Body of pancreas (tissue), 4 donors: ENCODE measurements at places on chromosomes 13 and 19. TPM values are rescaled to one million over a fixed set of nuclear protein-coding genes. Genes with fewer than 3 reads are reported as not detected.

DNA sequence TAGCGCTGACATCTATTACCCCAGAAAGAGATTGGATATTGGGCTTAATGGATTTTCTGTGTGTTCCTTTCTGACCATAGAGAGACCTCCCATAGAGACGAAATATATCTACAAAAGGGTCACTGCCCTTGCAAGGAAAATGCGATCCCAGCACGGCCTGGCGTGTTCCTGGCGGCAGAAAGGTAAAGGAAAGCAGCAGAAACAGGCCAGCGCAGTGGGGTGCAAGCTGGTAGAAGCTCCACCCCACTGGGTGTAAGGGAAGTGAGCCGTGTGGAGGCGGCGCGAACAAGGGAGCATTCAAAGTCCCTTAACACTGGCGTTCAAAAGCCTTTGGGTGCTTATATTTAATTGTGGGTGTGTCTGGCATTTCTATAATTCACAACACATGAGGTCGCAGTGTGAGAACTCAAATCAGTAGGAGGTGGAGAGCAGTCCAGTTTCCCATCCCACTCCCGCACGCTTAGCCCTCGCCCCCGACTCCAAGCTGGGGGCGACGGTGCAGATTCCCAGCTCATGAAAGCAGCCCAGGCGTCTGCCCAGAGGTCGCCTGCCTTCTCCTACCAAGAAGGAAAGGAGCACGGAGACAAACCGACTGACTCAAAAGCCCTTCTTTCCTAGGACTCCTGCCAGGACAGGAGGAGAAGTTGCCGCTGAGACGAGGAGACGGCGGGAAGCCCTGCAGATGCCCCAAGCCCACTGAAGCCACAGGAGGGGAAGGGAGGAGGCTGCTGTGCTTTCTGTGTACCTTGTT is 478.4 kb downstream of the FOXO1 start:
- H3K4me1 ChIP-seq: peaks cover 49% of the 10 kb centered on the region
- no peak overlapping the region for H3K27ac ChIP-seq
- no peak for DNase-seq
- no peak overlapping the region for H3K4me3 ChIP-seq
- H3K27me3 ChIP-seq: no peaks in the 10 kb centered on the region

- H3K27ac ChIP-seq: no peak overlapping the region
- DNase-seq: no peak
- no peak overlapping the region for H3K4me3 ChIP-seq
- H3K27me3 ChIP-seq: no peaks in the 10 kb centered on the region
- no peaks in the 10 kb centered on the region for H3K36me3 ChIP-seq
- no peaks in the 10 kb centered on the region for H3K4me1 ChIP-seq
Observed at GRCh38 chr13:37442996-37443395, 155.6 kb downstream of the POSTN start.

GRCh38 chr19:50639121-50640112 is at the start of gene SYT3:
TSS of gene SYT3 (minus strand) at chr19:50639881. CDS start at chr19:50637411, 2,470 bp downstream.
- H3K27ac ChIP-seq: no peak within 1 kb of the TSS
- peak; percentile 52 for DNase-seq
- peak within 1 kb of the TSS; percentile 28 for H3K4me3 ChIP-seq
- H3K4me1 ChIP-seq: peaks cover 12% of the 10 kb centered on the region
- H3K27me3 ChIP-seq: no peaks in the 10 kb centered on the region

GRCh38 chr13:32214071-32214470 is 101.1 kb downstream of the ZAR1L start:
- H3K4me3 ChIP-seq: no peak overlapping the region
- H3K27me3 ChIP-seq: no peaks in the 10 kb centered on the region
- peaks cover 8% of the 10 kb centered on the region for H3K36me3 ChIP-seq
- DNase-seq: no peak

Gene TMEM86B
- total RNA-seq: 3.0 TPM

DNA sequence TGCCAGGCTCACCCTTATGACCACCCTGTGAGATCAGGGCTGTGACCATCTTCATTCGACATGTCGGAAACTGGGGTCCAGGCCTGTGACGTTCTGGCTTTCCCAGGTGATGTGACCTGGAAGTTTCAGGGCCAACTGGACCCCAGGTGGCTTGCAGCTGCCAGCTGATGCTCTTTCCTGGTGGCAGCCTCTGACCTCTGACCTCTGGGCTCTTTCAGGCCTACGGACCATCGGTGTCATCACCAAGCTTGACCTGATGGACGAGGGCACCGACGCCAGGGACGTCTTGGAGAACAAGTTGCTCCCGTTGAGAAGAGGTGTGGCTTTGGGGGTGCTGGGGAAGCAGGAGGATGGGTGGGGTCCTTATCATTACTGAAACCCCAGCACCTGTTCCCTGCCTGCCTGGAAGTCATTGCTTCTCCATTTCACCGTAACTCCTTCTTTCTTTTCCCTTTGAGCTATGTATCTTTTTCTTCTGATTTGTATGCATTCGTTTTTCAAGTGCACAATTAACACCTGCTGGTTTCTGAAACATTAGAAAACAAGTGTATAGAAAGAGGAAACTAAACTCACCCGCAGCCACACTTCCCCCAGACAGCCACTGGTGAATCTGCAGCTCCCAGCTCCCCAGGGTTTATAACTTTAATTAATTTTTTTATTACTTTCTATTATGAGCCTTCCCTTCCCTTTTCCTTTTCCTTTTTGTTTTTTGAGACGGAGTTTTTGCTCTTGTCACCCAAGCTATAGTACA is 58.9 kb downstream of the TMED1 start:
- no peaks in the 10 kb centered on the region for H3K27me3 ChIP-seq
- peaks cover 16% of the 10 kb centered on the region for H3K36me3 ChIP-seq
- DNase-seq: no peak
- no peak overlapping the region for H3K4me3 ChIP-seq

Gene SYCN
- total RNA-seq: 5,793 TPM

Gene LGI4
- 3.9 TPM for total RNA-seq

Gene ERICH6B
- total RNA-seq: not detected

- no peaks in the 10 kb centered on the region for H3K27me3 ChIP-seq
- H3K4me3 ChIP-seq: no peak overlapping the region
- H3K36me3 ChIP-seq: peaks cover 4% of the 10 kb centered on the region
Observed at GRCh38 chr13:99380921-99381645, 73.9 kb upstream of the GPR183 start.

- H3K27me3 ChIP-seq: no peaks in the 10 kb centered on the region
- no peak overlapping the region for H3K4me3 ChIP-seq
- H3K36me3 ChIP-seq: no peaks in the 10 kb centered on the region
- DNase-seq: no peak
- H3K27ac ChIP-seq: no peak overlapping the region
Observed at GRCh38 chr19:51194527-51195315, 30.2 kb upstream of the CD33 start.

- H3K27ac ChIP-seq: no peak overlapping the region
- H3K36me3 ChIP-seq: no peaks in the 10 kb centered on the region
- no peaks in the 10 kb centered on the region for H3K27me3 ChIP-seq
- peaks cover 40% of the 10 kb centered on the region for H3K4me1 ChIP-seq
Observed at GRCh38 chr19:10404888-10405820, 1.8 kb upstream of the CDC37 start.

GRCh38 chr13:31919971-31920726 is 111.4 kb upstream of the FRY start:
- H3K4me1 ChIP-seq: peaks cover 4% of the 10 kb centered on the region
- DNase-seq: no peak
- H3K36me3 ChIP-seq: no peaks in the 10 kb centered on the region
- H3K27me3 ChIP-seq: no peaks in the 10 kb centered on the region
- H3K27ac ChIP-seq: no peak overlapping the region

- no peak overlapping the region for H3K4me3 ChIP-seq
- H3K36me3 ChIP-seq: peaks cover 2% of the 10 kb centered on the region
- no peaks in the 10 kb centered on the region for H3K27me3 ChIP-seq
- H3K4me1 ChIP-seq: peaks cover 23% of the 10 kb centered on the region
Observed at GRCh38 chr19:3608079-3608641, 1.5 kb upstream of the TBXA2R start.

DNA sequence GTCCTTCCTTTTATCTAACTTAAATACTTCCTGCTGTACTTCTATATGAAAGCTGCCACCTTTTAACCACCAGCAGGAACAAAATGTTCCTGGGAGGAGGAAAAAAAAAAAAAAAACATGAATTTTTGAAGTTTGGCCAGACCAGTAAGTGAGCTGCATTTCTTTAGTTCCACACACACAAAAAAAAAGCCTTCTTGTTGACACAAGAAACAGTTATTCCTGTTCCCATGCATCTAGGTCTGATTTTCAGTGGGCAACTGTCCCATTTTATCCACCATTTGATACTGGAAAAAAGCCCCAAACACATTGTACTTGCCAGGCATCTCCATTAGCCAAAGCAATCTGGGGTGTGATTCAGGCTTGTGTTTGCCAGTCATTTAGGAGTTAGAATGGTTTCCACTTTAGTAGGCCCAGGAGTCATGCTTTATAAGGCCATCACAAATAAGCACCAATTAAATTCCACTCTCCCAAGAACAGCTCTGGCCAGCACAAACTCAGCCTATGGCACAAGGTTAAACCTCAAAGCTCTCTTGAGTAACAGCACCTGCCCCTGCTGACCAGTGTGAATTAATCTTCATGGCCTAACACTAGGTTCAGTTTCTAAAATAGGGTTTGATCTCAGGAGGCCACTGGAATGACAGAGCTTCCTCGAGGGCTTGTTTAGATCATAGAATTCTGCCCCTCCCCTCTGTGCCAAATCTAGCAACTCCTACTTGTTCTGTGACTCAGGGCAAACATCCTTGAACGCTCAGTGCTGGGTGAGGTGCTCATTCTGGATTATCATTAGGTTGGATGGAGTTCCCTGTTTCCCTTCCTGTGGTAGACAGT is 67.1 kb downstream of the NUFIP1 start:
- H3K4me1 ChIP-seq: peaks cover 41% of the 10 kb centered on the region
- H3K4me3 ChIP-seq: no peak overlapping the region
- no peaks in the 10 kb centered on the region for H3K36me3 ChIP-seq
- DNase-seq: peak; percentile 38

DNA sequence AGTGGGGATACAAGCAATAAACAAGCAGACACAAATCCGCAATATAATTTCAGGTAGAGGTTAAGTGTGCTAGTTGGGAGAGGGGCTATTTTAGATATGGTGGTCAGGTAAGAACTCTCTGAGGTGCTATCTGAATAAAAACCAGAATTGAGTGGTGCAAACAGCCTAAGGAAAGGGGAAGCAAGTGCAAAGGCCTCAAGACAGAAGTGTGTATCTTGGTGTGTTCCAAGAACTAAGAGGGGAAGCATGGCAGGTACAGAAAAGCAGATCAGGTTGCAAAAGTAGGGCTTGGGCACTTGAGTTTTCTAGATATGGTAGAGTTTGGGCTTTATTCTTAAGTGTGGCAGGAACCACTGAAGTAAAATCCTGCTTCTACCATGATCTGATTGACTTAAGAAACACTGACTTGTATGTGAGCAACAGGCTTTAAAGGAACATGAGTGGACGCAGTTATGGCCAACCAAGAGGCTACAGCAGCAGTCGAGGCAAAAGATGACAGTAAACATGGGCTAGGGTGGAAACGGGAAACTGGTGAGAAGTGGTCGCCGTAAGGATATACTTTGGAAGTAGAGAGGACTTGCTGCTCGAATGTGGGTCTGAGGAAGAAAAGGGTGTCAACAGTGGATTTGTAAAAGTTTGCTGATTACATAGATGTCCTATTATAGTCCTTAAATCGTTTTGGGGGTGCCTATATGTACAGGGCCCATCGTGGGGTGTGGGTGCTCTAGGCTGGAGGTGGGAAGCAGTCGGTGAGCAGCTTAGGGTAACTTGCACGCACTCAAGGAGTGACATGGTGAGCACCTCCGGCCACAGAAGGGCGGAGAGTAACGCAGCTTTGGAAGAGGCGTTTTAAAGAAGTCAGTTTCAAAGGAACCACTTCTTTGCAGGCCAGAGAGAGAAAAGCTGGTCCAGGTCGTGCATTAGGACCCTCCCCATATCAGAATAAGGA is 677 bp downstream of the TGDS start:
- peak overlapping the region; percentile 64 for H3K4me3 ChIP-seq
- H3K36me3 ChIP-seq: no peaks in the 10 kb centered on the region
- H3K27ac ChIP-seq: peak overlapping the region; percentile 62
- DNase-seq: peak; percentile 23
- no peaks in the 10 kb centered on the region for H3K27me3 ChIP-seq

DNA sequence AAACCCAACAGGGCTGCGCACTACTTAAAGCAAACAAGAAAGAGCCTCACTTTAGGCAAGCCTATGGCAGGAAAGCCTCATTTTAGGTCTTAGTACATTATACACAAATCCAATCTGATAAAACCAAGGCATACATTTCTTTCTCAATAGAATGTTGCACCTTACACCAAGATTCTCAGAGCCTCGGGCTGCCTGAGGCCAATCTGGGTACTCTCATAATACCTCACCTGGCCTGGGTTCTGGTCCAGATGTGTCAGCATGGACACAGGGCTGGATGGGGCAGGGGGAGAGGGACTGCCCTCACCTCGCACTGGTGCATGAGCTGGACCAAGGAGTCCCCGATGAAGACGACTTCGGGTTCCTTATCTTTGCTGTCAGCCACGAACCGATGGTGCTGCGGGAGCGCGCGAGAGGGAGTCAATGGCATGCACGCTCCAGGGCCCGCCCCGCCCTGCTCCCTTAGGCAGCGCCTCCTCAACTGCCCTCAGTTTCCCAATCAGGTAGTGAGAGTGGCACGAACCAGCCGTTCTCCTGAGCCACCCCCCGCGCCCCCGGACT is at the start of gene PRR19:
Gene PRR19, plus strand, starts transcription at position 487 of the 558 bp plus-strand sequence. CDS start 7,453 bp downstream, outside the sequence.
- no peaks in the 10 kb centered on the region for H3K36me3 ChIP-seq
- peak within 1 kb of the TSS; percentile 44 for H3K4me3 ChIP-seq
- no peaks in the 10 kb centered on the region for H3K27me3 ChIP-seq
- DNase-seq: no peak

DNA sequence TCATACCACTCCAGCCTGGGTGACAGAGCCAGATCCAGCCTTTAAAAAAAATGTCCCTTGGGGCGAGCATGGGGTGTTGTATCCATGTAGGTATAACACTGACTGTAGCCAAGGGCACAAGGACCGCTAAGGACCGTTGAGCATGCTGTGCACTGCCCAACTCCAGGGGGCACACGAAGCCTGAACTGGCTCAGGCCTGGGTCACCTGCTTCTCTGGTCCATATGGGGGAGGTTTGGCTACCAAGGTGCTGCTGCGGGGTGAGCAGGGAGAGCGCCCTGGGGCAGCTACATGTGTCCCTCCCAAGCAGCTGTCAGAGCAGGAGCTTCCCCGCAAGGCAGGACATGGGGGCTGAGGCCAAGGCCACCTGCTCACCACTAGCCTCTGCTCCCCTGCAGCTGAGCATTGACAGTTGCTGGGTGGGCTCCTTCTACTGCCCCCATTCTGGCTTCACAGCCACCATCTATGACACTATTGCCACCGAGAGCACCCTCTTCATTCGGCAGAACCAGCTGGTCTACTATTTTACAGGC is 16.3 kb downstream of the CATSPERG start:
- H3K36me3 ChIP-seq: no peaks in the 10 kb centered on the region
- H3K27me3 ChIP-seq: no peaks in the 10 kb centered on the region
- DNase-seq: no peak
- H3K27ac ChIP-seq: no peak overlapping the region
- no peaks in the 10 kb centered on the region for H3K4me1 ChIP-seq
- H3K4me3 ChIP-seq: no peak overlapping the region

GRCh38 chr13:94061301-94061700 is 418.2 kb downstream of the DCT start:
- no peaks in the 10 kb centered on the region for H3K4me1 ChIP-seq
- H3K36me3 ChIP-seq: no peaks in the 10 kb centered on the region
- no peaks in the 10 kb centered on the region for H3K27me3 ChIP-seq

Gene LRRC25
- total RNA-seq: 4.4 TPM

- H3K4me3 ChIP-seq: no peak overlapping the region
- no peak overlapping the region for H3K27ac ChIP-seq
Observed at GRCh38 chr13:41931337-41931736, 29.6 kb downstream of the VWA8 start.

- H3K36me3 ChIP-seq: no peaks in the 10 kb centered on the region
- no peaks in the 10 kb centered on the region for H3K4me1 ChIP-seq
- H3K4me3 ChIP-seq: no peak overlapping the region
Observed at GRCh38 chr19:2561895-2562294, 86.0 kb downstream of the GADD45B start.

- no peaks in the 10 kb centered on the region for H3K36me3 ChIP-seq
- no peak for DNase-seq
- H3K27me3 ChIP-seq: no peaks in the 10 kb centered on the region
Observed at GRCh38 chr19:30906871-30907270, 442.4 kb downstream of the TSHZ3 start.
